ENCODE measurements at places on chromosomes 12 and 14. TPM values are rescaled to one million over a fixed set of nuclear protein-coding genes. Genes with fewer than 3 reads are reported as not detected.

Gene PGAM5
- 27.5 TPM for total RNA-seq

Gene PSMA3
- total RNA-seq, result 215 TPM

Gene SLC7A8
- total RNA-seq, result 1.6 TPM

Gene AQP6
- not detected for total RNA-seq

Gene DIO2
- 0.12 TPM for total RNA-seq

Gene BCAT1
- total RNA-seq, result 108 TPM

Gene ZNF410
- total RNA-seq, result 67.9 TPM

Gene CCDC197
- not detected for total RNA-seq

Gene SPIC
- total RNA-seq, result not detected

Gene USP44
- not detected for total RNA-seq

Gene SLC17A8
- not detected for total RNA-seq

Gene EID3
- 0.72 TPM for total RNA-seq

Gene DEGS2
- total RNA-seq, result not detected

Gene RGS6
- not detected for total RNA-seq

Gene ABCD2
- 0.10 TPM for total RNA-seq

Gene RNASE7
- total RNA-seq, result not detected

Gene AICDA
- total RNA-seq, result not detected

Gene MFAP5
- total RNA-seq, result not detected

Gene PLEKHA5
- 30.5 TPM for total RNA-seq

Gene WIF1
- not detected for total RNA-seq

Gene LARP4
- 14.3 TPM for total RNA-seq

Gene SLC4A8
- 0.78 TPM for total RNA-seq

Gene ACSM4
- total RNA-seq, result not detected

Gene LBHD2
- total RNA-seq, result not detected

Gene DTX3
- total RNA-seq, result 10.7 TPM

Measured in RPMI7951 (cell line).